ENCODE measurements at places on chromosomes 13 and 19.
A peak's percentile ranks its signal among the peaks of the same experiment; 100 is the strongest.

GRCh38 chr13:57136093-57136492, 4.6 kb upstream of the PRR20A start:
- no peak for DNase-seq

GRCh38 chr13:113338451-113338850, 25.5 kb downstream of the GRTP1 start:
- no peak for DNase-seq

- DNase-seq = peak; percentile 29
These were observed 5.0 kb downstream of the RNF225 start for GRCh38 chr19:58400316-58400915.

DNA sequence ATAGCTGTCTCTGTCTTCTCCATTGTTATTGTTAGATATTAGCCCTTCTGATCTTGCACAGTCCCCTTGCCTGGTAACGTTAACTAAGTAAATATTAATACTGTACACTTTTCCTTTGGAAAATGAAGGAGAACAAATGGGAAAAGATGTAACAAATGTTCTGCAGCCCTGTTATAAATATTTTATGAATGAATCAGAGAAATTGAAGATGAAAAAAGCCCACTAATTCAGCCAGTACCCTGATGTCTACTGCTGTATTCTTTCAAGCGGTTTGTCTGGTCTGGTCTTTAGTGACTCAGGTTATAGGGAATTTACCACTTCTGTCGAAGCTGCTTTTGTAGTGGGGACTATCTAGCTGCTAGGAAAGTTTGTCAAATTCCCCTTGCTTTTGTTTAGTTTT, 121.0 kb downstream of the COG6 start:
- DNase-seq = no peak

GRCh38 chr13:104357672-104358354, 1291.6 kb upstream of the SLC10A2 start:
- no peak for DNase-seq

- DNase-seq = no peak
These were observed 49.6 kb downstream of the DOCK9 start for GRCh38 chr13:98927951-98928927.

DNA sequence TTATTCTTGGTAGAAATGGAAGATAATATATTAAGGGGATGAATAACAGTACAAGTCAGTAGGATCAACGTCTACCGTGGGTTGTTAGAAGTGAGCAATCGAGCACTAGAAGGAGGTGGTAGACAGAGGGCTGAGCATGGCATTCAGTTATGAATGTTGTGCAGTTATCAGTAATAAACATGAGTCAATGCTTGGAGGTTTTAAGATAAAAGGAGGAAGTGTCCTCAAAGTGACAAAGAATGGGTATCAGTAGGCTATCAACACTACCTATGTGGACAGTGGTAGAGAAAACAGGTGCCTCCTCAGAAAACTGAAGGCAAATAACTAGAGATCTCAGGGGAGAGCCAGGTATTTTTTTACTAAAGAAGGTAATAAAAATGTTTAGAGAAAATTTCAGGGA, 1607.0 kb downstream of the PCDH9 start:
- no peak for DNase-seq

GRCh38 chr19:2469102-2469914, 6.6 kb upstream of the GADD45B start:
- DNase-seq = no peak

DNA sequence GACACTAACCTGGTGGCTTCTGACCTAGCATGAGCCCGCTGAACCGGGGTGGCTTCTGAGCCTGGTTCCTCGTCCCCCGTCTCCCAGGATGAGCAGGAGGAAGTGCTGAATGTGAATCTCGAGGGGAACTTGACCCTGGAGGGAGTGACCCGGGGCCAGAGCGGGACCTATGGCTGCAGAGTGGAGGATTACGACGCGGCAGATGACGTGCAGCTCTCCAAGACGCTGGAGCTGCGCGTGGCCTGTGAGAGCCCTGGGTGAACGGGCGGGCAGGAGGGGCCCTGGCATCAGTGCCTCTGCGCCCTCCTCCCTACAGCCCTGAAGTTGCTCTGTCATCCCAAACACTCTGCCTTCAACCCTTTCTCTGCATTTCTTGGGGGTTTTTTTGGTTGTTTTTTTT, 5.6 kb downstream of the BCAM start:
- no peak for DNase-seq

DNA sequence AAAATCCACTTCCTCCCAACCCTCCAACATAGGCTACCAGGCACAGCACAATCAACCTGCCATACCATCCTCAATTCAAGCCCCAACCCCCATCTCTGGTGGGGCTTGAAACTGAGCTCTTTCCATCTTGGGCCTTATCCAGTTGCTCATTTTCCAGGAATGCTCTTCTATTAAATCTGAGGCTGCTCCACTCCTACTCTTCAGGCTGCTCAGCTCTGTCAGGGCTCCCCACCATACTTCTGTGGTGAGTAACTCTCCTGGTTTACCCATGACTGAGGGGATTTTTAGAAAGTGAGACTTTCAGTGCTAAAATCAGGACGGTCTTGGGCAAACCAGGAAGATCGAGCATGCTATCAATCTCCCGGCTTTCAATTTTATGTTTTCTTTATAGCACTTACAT, 512.8 kb downstream of the LMO7 start:
- no peak for DNase-seq

DNA sequence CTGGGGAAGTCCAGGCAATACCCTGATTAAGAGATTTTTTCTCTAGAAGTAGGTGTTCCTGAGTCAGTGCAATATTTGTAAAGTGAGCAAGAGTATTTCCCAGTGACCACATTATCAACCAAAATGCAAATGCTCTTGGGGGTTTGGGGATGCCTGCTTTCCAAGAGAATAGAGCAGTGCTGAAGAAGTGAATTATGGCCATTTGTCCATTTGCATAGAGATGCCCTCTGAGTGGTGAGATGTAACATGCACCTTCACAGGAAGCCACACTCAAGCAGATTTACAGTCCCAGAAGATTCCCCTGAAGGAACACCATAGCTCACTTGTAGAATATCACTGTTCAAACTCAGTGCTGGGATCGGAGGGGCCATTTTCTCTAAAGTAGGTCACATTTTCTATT, 71.8 kb downstream of the TNFSF11 start:
- no peak for DNase-seq

DNA sequence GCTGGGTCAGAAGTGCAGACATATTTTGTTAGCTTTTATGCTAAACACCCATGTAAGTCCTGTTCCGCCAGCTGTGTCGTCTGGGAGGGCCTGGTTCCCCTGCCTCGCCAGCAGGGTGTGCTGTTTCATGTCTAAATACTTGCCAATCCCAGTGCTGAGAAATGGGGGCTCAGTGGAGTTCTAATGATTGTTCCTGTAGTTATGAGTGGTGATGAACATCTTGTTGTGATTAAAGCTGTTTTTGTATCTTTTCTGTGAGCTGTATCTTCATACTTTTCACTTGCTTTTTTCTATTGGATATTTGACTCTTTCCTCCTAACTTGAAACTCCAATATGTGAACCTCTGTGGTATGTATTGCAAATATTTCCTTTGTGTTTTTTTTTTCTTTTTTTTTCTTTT, 32.7 kb downstream of the KDM4B start:
- DNase-seq = no peak

DNA sequence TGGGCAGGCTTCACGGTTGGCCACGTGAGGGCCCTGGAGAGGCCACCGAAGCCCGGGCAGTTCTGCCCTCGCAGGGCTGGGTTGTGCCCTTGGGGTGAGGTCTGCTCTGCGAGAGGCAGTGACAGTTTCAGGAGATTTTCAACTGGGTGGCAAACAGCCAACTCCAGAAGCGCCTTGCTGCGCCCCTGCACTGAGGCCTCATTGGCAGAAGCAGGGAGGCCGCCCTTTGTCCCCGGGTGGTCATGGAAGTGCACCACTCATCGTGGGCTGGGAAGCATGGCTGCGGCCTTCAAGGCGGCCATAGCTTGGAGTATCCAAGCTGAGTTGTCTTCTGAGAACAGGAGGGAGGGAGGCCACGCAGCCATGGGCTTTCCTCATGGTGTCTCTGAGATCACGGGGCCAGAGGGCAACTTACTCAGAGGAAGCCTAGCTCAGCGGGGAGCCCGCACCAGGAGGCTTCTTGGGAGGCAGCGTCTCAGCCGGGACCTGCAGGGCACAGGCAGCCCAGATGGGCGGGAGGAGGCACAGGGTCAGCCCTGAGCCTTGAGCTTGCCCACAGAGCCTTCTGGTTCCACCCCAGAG, 14.8 kb downstream of the PLEKHJ1 start:
- DNase-seq = no peak

- no peak for DNase-seq
These were observed 14.5 kb upstream of the TNFAIP8L1 start for GRCh38 chr19:4624733-4625362.

- DNase-seq = no peak
These were observed 13.7 kb upstream of the GPR183 start for GRCh38 chr13:99320693-99321481.

- DNase-seq = no peak
These were observed 366.4 kb downstream of the KLF12 start for GRCh38 chr13:73767747-73768315.

GRCh38 chr13:105144020-105144419, 1391.4 kb downstream of the EFNB2 start:
- no peak for DNase-seq

- no peak for DNase-seq
These were observed 19.8 kb upstream of the ATP11A start for GRCh38 chr13:112669881-112670499.

DNA sequence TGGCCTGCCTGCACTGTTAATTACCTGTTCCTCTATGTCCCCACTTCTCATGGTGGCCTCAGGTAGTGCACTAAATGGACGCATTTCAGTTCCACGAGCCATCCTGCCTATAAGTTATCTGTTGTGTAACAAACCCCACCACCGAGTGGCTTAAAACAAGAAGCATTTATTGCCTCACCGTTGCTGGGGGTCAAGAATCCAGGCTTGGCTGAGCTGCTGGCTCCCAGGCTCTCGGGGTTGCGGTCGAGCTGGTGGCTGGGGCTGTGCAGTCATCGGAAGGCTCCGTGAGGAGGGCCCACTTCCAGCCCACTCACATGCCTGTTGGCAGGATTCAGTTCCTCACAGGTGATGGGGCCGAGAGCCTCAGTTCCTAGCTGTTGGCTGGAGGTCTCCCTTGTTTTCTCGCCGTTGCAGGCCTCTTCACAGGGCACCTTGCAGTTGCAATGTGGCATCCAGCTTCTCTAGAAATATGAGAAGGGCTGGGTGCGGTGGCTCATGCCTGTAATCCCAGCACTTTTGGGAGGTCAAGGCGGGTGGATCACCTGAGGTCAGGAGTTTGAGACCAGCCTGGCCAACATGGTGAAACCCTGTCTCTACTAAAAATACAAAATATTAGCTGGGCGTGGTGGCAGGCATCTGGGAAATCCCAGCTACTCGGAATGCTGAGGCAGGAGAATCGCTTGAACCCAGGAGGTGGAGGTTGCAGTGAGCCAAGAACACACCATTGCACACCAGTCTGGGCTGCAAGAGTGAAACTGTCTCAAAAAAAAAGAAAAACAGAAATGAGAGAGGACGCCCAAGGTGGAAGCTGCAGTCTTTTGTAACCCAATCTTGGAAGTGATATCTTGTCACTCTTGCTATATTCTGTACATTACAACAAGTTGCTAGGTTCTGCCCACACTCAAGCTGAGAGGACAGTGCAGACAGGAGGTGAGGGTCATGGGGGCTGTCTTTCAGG, 6.5 kb upstream of the PTOV1 start:
- DNase-seq = no peak

- DNase-seq = no peak
These were observed 11.3 kb upstream of the FFAR2 start for GRCh38 chr19:35436477-35437405.

All from NCI-H774 (cell line).